ENCODE measurements at places on chromosomes 2 and 18.

DNA sequence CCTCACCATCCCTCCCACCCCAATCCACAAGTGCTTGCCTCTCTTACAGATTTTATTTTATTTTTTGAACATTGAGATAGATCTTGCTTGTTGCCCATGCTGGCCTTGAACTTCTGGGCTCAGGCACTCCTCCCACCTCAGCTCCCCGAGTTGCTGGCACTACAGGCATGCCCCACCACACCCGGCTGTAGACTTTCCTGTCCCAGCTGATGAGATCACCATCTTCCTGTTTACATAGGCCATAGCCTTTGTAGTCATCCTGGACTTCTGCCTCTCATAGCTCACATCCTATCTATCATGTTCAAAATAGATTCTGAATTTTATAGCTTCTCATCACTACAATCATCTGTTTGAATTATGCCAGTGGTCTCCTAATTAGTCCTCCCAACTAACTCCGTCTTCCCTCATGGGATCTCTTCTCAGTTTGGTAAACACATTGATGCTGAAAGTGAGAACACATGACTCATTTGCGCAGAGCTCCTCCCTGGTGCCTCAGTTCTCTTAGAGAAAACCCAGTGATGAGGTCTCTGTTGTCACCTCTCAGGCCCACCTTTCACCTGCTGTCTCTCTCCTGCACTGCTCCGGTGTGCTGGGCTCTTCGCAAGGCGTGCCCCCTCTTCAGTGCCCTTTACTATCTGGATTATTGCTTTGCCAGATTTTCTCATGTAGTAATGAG, 243.0 kb downstream of the ZNF407 start:
- no peak for DNase-seq

DNA sequence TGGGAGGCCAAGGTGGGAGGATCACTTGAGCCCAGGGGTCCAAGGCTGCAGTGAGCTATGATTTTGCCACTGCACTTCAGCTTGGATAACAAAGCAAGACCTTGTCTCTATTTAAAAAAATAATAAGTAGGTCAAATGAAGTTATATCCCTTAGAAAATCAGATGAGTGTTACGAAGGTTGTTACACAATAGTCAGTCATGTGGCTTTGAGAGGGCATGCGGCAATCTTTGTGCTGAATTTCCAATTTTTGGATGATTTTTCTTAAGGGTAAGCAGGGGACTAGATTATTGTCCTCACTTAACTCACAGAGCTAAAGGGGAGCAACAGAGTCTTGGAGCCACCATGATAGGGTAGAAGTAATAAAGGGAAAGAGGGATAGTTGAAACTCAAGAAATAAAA, 71.8 kb downstream of the B3GNT2 start:
- DNase-seq, result no peak

GRCh38 chr2:134425724-134426496, 172.0 kb downstream of the MGAT5 start:
- DNase-seq, result no peak

DNA sequence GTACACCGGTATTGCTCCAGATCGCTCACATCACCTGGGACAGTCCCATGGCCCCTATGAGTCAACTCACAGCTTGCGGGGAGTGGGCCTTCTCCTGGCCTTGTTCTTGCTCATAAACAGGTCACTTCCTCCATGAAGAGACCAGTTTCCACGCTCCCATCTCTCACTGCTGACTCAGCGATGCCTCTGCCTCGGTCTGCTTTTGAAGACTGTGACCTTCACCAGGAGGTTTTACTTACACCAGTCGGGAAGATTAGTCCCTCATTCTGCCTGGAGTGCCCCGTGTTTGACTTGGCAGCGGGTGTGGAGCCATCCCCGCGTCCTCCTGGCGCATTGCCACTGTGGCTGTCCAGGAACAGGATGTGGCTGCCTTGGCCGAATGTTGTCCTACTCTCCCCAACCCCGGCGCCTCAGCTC, 159.8 kb downstream of the RHBDD1 start:
- no peak for DNase-seq

DNA sequence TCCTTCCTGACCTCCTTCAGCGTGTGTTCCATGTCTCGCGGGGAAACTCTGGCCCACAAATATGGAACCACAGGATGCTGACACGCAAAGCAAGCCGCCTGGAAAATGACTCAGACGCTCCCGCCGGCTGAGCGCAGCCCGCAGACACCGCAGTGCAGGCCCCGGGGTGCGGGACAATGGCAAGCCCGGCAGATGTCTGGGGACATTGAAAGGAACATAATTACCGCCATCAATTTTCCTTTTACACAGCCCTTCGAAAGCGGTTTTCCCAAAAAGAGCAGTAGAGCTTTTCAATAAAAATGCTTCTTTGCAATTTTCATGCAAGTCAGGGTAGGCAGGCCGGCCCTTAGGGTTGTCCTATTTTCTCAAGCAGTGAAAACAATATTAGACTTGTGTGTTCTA, 159.2 kb upstream of the SH3BP4 start:
- DNase-seq, result no peak

- DNase-seq, result no peak
These were observed 40.5 kb upstream of the SMAD7 start for GRCh38 chr18:48991319-48991660.

GRCh38 chr2:45690231-45690630, 38.8 kb downstream of the PRKCE start:
- no peak for DNase-seq

Data from effector memory CD8-positive, alpha-beta T cell (primary cell).